GM23248 (cell line): ENCODE measurements at places on chromosomes 6 and 20.

DNA sequence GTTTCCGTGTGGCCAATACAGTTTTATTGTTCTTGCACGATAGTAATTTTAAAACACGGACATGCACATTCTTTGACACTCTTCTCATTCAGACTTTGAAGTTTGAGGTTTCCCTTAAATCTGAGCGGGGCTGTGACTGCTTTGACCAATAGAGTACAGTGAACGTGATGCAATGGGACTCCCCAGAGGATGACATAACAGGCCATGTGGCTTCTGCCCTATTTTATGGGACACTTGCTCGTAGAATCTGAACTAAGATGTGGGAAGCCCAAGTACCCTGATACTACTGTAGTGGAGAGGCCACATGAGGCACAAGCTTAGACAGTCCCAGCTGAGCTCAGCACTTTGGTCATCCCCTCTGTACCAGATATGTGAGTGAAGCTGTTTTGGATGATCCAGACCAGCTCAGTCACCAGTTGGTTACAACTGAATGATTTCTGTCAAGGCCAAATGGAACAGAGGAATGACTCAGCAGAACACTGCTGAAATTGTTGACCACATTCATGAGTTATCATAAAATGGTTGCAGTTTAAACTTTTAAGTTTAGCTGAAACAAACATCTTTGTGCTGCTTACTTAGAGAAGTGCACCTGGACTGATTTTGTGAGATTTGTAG lies 279.4 kb downstream of the RFPL4B start:
- DNase-seq = peak; percentile 79

GRCh38 chr20:20897145-20897544 lies 184.7 kb upstream of the RALGAPA2 start:
- DNase-seq = no peak

DNA sequence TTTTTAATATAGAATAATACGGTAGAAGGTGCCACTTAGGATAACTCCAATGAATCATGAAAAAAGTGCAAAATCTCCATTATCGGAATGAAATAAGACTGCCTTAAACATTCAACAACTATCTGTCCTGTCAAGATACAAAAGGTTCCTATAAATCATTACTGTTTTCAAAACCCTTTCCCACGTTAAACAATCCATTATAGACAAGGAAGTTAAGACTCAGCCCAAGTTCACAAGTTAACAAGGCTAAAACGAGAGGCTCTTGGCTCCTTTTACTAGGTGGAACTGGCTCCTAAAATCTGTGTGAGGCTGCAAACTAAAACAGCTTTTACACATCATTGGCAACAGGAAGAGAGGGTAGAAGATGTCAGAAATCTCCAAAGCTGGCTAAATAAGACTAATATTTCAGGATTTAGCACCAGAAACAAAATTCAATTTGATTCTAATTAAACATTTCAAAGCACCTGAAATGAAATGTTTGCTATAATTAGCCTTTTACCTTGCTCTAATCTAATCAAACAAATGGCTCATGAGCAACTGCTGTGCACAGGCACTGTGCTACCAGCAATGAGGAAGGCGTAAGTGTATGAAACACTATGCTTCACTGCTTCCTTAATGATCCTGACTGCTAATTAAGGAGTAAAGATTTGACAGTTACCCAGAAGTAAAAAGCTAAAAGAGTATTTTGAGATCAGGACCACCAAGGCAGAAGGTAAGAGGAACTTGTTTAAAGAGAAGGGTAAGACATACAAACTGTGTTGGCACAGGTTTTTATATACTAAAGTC lies 109.7 kb downstream of the DST start:
- DNase-seq = no peak

GRCh38 chr20:6504179-6504578 lies 263.3 kb upstream of the BMP2 start:
- no peak for DNase-seq

DNA sequence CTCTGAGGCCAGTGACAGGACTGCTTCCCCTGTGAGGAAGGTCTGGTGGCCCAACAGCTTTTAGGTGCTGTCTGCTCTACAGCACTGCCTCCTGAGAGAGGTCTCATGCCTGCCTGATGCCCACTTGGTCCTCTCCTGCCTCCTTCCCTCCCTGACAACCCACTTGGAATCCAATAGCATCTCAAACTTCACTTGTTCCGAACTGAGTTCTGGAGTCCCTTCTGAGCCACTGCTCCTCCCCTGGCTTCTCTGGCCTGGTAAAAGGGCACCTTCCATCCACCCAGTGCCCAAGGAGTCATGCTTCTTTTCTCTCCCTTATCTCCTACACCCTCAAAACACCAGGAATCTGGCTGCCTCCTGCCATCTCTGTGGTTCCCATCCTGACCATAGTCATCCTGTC lies 1.9 kb downstream of the MAVS start:
- DNase-seq = no peak

GRCh38 chr20:60976913-60977312 lies 275.1 kb upstream of the CDH4 start:
- no peak for DNase-seq

DNA sequence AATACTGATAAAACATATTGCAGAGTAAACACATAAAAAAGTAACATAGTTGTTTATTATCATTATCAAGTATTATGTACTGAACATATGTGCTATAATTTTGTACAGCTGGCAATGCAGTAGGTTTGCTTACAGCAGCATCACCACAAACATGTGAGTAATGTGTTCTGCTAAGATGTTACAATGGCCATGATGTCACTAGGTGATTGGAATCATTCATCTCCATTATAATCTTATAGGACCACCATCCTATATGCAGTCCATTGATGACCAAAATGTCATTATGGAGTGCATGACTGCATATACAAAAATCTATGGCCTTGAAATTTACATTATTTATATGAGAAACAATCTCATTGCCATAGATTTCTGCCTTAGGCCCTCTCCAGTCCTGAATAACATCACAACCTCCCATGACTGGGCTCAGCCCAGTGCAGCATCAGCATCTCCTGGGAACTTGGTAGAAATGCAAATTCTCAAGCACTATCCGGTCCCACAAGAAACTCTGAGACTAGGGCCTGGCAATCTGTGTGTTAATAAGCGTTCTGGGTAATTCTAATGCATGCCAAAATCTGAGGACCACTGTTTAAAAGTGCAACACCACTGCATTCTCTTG lies 352.0 kb upstream of the MARCKS start:
- DNase-seq = no peak

DNA sequence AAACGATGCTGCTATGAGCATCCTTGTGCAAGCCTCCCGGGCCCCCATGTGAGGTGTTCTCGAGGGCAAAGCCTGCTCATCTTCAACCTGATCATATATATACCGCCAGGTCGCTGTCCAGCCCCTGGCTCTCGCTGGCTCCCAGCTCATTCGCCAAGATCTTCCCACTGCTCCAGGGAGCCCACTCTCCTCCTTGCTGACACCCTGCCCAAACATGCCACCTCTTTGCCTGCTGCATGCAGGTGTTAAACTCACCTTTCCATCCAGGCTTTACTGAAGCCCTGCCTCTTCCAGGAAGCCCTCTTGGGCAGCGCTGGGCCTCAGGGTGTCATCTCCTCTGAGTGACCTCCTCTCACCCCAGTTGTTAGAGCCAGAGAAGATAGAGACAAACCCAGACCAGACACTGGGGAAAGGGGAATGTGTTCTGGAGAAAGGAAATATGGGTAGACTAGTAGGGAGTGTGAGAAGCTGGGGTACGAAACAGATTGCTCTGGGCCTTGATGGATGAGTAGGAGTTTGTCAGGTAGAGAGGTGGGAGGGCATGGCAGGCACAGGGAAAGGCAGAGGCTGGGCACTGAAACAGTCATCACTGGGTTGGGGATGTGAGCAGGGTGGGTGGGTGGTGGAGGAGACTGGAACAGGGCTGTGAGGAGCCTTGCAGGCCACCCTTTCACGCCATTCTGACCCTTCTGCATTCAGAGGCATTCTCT lies 1.2 kb upstream of the DLGAP4 start:
- DNase-seq = no peak

GRCh38 chr6:157657754-157658153 lies 165.3 kb upstream of the SNX9 start:
- DNase-seq = no peak

- peak; percentile 89 for DNase-seq
Observed at GRCh38 chr6:30942338-30943060, 1.7 kb downstream of the MUCL3 start.

DNA sequence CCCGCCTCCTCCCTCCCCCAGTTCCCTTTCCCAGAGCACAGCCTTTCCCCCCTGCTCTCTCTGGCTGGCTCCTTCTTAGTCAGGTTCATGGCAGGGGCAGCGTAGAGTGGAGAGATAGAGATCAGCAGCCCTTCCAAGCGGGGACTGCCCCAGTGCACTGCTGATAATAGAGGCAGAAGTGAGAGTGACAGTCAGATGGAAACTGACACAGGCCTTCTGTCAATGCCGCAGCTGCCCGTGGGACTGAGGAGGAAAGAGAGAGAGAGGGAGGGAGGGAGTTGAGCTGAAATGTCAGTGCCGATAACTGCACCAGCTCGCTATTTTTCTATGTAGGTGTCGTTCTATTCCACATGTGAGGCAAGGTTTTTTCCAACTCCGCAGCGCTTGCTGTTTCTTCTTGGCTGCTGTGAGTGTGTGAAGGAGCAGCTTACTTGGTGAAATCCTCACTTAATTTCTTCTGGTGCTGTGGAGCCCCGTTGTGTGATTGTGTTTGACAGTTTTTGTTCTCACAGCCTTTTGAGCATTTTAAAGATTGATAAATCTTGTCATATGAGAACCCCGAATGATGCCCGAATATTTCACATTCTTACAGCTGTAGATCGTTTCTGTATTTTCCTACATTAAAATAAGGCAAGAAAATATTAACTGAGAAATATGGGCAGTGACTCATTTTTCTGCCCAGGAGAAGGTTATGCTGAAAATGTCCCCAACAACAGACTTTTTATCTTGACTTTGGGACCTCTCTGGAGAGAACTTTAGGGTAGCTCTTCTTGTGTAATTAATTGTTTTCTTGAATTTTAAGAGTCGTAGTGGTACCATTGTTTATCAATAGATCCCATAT lies 386.4 kb upstream of the MMS22L start:
- DNase-seq = peak; percentile 46

DNA sequence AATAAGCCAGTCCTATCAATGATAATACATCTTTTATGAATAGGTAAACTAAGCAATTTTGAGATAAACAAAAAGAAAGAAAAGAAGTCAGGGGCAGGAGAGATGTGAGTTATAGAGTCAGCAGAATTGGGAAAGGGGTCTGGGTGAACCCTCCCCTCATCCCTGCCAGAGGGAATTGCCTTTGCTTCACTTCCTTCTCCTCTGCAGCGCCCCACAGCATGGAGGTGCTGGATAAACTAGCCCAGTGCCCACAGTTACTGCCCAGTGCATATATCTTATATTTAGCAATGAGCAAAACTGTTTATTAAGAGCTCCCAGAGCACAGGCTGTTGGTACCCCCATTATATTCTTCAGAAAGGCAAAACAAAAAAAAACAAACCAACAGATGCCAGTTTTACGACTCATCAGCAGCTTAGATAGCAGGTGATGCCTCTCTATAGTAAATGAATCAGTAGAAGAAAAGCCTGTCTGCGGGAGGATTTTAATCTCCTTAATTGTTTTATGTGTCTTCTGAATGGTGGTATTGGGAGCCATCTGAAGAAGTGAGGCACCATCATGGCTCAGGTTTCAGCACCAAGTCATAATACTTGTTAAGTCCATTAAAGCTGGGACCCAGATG lies 419.2 kb downstream of the EPM2A start:
- DNase-seq = no peak

DNA sequence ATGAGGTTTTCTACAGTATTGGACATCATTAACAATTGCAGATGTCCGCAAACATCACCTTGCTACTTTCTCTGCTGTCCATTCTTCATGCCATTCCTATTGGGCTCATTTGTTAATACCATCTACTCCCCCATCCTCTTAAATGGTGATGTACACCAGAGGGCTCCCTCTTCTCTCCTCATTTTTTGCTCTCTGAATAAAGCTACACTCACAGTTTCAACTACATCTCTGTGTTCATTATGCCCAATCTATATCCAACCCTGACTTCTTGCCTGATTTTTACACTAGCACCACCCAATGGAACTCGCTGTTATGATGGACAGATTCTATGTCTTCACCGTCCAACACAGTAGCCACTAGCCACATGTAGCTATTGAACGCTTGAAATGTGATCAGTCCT lies 288.1 kb upstream of the ID4 start:
- no peak for DNase-seq

- peak; percentile 69 for DNase-seq
Observed at GRCh38 chr20:59525500-59526241, 78.7 kb upstream of the PHACTR3 start.

- no peak for DNase-seq
Observed at GRCh38 chr20:48203252-48203651, 418.0 kb upstream of the SULF2 start.

- DNase-seq = peak; percentile 4
Observed at GRCh38 chr6:17311595-17312311, 30.6 kb downstream of the RBM24 start.

- DNase-seq = no peak
Observed at GRCh38 chr6:125618629-125619028, 130.8 kb upstream of the HEY2 start.

DNA sequence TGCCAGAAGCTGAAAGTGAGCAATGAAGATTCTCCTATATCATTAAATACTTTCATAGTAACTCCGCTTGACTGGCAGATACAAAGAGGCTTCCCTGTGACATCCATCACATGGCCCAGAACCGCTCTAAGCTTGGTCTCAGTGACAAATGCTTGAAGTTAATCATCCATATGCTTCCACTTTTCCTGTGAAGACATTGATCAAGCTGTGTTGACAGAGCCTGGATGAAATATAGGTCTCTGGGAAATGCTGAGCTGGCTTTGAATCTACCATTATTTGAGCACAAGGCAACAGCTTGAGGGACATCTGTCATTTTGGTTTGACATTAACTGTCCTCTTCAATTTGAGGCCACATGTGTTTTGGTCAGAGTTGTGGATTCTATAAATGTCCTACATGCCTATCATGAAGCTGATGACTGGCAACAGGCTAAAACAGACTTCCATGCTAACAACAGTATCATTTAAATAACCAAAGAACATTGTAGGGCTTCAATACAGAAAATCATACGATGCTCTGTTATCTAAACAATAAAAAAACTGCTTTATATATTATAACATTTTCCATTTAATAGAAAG lies 402.2 kb upstream of the IRAK1BP1 start:
- no peak for DNase-seq

GRCh38 chr6:169558774-169559441 lies 142.9 kb downstream of the WDR27 start:
- peak; percentile 63 for DNase-seq

GRCh38 chr6:155126727-155127439 lies 131.8 kb downstream of the TIAM2 start:
- peak; percentile 86 for DNase-seq

- no peak for DNase-seq
Observed at GRCh38 chr6:43081043-43081442, 4.9 kb downstream of the PTK7 start.

GRCh38 chr20:59580991-59581401 lies 23.3 kb upstream of the PHACTR3 start:
- no peak for DNase-seq
